ENCODE measurements at places on chromosomes 7 and 10.

DNA sequence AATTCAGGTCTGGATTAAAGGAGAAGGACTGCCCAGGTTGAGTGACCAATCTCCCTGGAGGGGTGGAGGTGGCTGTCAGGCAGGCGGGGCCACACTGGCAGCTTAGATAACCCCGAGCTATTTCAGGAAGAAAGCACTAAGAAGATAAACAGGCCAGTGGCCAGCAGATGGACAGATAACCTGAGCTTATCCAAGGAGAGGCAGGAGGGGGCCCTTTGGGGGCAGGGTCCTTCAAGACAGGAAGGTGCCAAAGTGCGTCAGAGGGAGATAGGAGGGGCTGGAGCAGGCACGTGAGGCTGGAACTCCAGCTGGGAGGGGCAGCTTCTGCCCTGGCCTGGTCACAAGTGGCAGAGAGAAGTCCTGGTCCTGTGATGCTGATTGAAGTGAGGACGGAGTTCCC is 29.8 kb upstream of the PODXL start:
- no peak for DNase-seq

- no peak for DNase-seq
Measured at GRCh38 chr10:127148933-127149220, 47.5 kb downstream of the INSYN2A start.

GRCh38 chr10:130141878-130142277 is 5.7 kb downstream of the GLRX3 start:
- no peak for DNase-seq

- DNase-seq, result no peak
Measured at GRCh38 chr10:87927091-87927490, 63.7 kb downstream of the PTEN start.

DNA sequence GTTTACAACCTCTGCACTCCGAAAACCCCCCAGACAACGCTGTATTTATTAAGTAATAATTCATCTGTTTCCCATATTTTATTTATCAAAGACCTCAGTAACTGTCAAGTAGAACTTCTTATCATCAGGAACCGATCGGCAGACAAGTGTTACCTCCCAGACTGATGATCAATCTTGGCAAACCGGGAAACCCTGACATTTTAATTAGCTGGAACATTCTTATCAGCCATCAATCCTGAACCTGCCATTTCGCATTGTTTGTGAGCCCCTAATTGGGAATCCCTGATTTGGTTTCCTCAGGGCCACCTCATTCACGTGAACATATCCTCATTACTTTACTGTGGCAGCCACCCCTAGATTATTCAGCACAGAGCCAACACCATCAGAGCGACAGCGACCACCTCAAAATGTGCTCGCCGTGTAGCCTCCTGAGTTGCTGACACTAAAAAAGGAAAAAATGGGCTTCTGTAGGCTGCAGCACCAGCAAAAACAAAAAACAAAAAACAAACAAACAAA is 93.6 kb upstream of the SDK1 start:
- no peak for DNase-seq

DNA sequence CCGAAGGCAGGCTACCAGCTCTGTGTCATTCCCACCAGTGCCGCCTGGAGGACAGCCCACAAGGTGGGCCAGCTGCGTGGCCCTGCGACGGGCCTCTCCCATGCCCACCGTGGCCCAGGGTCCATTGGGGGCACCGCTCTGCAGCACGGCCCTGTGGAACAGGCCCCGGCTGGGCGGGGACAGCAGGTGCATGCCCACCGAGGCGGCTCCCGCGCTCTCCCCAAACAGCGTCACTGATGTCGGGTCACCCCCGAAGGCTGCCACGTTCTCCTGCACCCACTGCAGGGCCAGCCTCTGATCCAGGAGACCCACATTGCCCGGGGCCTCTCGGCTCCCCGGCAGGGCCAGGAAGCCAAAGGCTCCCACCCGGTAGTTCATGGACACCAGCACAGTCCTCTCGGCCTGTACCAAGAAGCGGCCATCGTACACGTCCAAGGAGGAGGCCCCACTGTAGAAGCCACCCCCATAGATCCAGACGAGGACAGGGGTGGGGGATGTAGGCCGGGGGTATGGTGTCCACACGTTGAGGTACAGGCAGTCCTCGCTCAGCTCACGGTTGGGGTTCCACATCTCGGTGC is 2.3 kb downstream of the ACHE start:
- no peak for DNase-seq

GRCh38 chr10:48659790-48660189 is 24.9 kb upstream of the WDFY4 start:
- no peak for DNase-seq

DNA sequence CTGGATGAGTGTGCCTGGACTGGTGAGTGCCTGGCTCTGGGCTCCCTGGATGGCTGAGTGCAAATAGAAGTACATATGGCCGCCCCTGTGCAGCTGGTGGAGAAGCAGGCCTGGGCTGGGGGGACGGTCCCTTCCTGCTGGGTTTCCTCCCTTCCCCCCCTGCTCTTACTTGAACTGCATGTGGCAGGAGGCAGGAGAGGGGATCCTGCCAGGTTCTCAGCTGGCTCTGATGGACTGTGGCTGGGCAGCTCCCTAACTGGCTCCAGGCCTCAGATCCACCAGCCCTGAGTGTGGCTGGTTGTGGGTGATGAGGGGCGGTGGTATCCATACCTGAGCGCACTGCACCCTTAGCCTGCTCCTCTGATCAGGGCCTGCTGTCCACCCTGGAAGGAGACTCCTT is 26.9 kb downstream of the ADCY1 start:
- DNase-seq, result no peak

- DNase-seq, result no peak
Measured at GRCh38 chr10:66835400-66835799, 90.4 kb upstream of the LRRTM3 start.

- no peak for DNase-seq
Measured at GRCh38 chr7:19128856-19129255, 11.4 kb upstream of the TWIST1 start.

DNA sequence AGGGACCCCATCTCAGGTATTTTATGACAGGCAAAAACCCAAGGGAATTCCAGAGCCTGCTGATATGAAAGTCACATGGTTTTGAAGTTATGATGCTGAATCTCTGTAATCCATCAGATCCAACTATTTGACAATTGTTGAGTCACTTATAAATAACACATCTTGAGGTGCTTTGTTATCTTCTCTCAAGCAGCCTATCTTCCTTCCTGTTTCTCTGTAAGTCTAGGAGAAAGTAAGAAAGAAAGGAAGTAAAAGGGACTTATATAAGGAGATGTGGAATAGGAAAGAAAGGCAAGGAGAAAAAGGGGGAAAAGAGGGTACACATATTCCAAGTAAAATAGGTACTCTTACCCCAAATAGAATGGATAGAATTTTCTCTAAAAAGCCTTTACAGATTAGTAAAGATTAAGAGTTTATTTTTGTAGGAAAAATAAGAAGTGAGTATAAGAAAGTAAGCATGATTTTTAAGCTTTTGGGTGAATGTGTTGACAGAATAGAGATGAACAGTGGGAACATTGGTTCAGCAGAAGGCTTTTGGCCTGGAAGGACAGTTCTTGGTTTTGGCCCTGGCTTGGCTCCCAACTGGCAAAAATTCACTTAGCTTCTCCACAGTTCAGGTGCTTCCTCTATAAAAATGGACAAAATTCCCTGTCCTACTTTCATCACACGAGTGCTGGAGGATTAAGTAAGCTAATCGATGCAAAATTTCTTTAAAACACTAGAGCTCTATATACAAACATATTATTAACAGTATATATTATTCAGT is 39.6 kb upstream of the ANK3 start:
- DNase-seq, result no peak

- DNase-seq, result no peak
Measured at GRCh38 chr10:78804411-78805032, 264.2 kb upstream of the ZMIZ1 start.

DNA sequence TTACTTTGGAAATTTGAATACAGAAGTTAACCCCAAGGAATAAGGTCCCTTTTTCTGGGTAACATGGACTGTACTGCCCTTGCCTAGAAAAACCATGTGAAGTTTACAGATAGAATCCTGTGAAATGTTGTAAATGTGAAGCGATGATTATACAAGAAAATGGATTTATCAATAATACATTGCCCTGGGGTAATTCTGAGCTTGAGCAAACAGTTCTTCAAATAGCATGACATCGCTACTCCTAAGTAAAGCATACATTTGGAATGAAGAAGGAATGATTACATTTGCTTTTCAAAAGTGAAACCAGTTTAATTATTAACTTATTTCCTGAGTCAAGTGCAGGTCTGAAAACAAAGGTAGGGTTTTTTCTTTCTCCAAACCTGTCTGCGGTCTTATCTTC is 43.3 kb upstream of the FZD8 start:
- no peak for DNase-seq

DNA sequence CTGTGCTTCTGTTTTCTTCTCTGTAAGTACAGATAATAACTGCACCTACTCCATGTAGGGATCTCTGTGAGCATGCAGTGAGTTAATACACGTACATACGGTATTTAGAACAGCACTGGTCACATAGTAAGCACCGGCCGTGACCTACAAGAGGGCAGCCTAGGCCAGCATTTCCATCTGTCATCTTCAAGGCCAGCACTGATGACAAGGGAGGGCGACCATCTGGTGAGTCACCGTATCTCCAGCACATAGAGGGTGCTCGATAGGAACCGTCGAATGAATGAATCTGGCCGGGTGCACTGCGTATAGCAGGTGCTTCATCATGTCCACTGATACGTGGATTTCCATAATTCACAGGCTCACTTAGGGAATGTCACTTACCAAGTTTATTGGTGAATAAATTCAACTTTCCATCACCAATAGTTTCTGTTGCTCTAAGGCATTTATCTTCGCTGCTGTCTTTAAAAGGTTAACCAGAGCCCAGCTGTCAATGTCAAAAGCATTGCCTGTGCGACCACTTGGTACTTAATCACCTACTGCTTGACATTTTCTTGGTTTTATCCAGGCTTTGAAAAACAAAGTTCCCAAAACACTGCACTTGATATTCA is 8.3 kb downstream of the NOD1 start:
- DNase-seq, result no peak

GRCh38 chr7:70607759-70608158 is 524.2 kb upstream of the GALNT17 start:
- DNase-seq, result no peak

- no peak for DNase-seq
Measured at GRCh38 chr7:141304291-141304690, 230.4 kb downstream of the TMEM178B start.

DNA sequence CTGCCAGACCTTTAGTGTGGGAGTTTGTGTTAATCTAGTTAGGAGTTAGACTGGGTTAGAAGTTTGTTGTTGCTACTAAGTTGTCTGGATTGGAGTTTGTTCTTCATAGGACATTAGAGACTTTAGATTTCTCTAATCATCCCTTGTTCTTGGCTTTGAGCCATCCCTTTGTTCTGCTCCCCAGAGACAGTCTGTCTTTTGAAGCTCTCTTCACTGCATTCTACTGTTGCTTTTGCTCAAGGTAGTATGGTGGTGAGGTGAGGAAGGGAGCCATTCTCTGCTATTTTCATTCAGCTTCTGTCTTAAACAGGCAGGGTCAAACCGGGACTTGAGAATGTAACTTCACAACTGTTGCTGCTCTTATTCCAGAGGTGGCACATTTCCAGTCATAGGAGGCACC is 10.4 kb upstream of the TARP start:
- DNase-seq, result no peak

DNA sequence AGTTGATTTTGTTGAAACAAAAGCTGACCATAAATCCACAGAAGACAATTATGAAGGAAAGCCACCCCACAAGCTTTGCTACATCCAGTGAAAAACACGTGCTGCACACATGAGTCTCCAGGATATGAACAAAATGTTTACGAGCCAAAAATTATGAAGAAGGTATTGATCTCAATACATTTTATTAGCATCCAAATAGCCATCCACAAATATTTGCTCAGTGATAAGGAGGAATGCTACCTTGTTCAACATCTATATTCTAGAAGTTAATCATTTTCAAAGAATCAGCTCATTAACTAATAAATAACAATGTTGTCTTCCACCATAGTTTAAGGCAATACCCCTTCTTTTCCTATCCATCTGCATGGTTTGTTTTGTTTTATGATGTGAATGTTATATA is 42.7 kb downstream of the CALML3 start:
- DNase-seq, result no peak

GRCh38 chr7:5443678-5444077 is 20.0 kb upstream of the TNRC18 start:
- no peak for DNase-seq

DNA sequence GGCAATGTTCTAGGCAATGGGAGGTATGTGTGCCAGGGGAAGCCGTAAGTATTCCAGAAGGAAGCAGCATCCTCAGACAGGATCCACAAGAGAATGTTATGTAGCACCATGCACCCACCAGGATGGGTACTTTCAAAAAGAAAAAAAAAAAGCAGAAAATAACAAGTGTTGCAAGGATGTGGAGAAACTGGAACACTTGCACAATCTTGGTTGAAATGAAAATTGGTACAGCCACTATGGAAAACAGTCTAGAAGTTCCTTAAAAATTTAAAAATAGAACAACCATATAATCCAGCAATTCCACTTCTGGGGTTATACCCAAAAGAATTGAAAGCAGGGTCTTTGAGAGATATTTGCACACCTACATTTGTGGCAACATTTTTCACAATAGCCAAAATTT is 20.2 kb downstream of the C10orf71 start:
- DNase-seq, result no peak
